Kasumi-1 (cell line): ENCODE measurements at places on chromosomes 12 and 14.

DNA sequence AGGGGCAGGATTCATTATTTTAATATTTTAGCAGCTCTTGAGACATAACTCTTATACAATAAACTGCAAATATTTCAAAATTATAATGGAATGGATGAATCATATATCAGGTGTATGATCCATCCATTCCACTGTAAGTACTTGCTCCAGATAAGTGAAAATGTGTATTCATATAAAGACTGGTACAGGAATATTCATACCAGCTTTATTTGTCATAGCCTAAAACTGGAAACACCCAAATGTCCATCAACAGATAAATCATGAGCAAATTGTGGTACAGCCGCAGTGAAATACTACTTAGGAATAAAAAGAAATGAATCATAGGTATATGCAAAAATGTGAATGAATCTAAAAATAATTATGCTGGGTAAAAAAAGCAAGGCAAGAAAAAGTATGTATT, 263.6 kb upstream of the SYT10 start:
- DNase-seq: no peak

GRCh38 chr14:87971010-87971409, 22.0 kb downstream of the GALC start:
- no peak for DNase-seq

DNA sequence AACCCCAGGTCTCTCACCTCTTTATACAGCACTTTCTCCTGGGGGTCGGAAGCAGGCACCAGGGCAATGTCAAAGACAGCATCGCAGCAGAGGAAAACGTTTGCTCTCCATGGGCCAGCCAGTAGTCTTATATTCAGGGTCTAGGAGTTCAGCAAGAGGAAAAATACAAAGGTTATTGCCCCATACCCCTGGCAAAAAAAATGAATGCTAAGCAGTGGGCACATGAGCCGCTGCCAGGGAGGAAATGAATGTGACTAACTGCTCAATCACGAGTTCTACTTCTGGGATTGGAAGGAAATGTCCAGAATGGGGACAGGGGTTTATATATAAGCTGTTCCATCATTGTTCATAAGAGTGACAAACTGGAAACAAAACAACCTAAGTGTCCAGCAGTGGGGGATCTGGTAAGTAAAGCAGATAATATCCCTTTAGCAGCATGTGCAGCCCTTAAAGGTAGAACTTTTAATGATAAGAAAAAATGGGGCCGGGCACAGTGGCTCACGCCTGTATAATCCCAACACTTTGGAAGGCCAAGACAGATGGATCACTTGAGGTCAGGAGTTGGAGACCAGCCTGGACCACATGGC, 53.8 kb downstream of the PHETA1 start:
- DNase-seq: peak; percentile 18

DNA sequence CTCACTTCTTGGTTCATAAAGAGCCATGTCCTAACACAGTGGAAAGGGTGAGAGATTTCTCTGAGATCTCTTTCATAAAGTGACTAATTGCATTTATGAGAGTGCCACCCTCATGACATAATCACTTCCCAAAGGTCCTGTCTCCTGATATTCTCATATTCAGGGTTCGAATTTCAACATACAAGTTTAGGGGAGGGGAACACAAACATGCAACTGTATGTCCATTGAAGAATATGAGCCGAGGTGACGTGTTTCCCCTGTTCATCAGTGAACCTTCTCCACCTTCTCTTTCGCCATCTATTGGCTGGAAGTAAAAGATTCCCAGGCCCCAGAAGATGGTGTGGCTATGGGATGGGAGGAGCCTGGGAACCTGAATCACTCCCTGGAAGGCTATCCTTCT, 354.2 kb upstream of the ATP2B1 start:
- DNase-seq: no peak

DNA sequence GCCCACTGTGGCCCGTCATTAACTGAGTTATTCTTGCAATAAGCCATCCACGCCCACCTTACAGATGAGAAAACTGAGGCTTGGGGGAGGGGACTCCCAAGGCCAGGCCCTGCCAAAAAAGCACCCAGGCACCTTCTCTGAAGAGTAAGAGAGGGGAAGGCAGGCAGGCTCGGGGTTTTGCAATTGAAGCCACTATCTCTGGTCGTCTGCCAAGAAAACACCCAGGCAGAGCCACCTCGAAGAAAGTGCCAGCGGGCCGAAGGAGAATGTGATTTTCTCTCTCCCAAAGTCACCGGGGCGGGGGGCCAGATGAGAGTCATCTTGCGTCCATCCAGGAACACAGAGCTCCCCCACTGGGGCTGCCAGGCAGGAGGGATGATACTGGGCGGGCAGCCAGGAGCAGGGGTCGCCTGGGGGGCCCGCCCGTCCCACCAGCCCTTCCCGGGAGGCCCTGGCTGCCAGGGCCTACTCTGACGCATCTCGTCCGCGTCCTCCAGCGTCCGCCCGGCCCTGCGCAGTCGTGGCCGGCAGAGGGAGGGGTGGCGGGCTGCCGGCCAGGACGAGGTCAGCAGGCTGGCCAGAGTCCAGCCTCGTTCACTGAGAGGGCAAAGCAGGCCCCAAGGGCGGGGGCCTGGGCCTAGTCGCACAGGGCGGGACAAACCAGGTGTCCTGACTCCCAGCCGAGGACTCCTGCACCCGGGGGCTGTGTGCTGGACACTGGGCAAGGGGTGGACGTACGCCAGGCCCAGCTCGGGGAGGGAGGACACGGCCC, 74.3 kb downstream of the RFLNA start:
- no peak for DNase-seq

DNA sequence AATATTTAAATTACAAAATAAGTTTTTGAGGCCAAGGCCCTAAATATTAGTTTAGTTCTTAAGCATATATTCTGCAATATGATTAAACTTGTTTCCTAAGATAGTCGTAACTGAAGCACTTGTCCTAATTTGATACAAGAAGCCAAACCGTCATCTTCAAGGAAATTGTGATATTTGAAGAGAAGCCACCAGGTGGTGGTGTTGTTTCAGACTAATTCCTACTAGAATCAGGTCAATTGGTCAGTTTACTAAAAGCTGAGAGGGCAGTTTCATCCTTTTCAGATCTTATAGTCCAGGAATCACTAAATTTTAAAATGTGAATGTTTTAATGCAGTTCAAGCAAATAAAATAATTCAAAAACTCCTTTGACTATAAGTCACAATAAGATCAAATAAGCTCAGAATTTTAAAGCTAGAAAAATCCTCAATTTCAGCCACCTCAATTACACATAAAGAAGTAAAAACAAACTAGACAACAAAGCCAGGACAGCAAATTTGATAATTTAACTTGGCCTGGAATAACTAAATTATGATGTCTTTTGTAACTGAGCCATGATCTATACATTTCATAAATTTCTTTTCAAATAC, 7.1 kb upstream of the ARL1 start:
- DNase-seq: peak; percentile 48

- DNase-seq: no peak
Observed at GRCh38 chr12:96425321-96425720, 25.1 kb upstream of the CDK17 start.

DNA sequence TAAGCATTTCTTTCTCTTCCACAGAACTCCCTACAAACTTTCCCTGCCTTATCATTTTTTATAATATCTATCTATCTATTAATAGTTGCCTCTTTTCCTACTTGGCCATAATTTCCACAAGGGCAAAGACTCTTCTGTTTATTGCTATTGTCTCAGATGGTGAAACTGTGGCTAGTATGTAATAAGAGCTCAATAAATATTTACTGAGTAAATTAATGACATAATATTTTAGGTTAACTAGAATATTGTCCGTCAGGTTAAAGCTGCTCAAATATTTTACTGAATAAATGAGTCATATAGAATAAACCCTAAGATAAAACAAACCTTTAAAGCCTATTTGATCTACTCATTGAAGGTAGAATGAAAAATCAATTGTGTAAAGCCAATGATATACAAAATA, 240.5 kb downstream of the PPFIA2 start:
- no peak for DNase-seq

DNA sequence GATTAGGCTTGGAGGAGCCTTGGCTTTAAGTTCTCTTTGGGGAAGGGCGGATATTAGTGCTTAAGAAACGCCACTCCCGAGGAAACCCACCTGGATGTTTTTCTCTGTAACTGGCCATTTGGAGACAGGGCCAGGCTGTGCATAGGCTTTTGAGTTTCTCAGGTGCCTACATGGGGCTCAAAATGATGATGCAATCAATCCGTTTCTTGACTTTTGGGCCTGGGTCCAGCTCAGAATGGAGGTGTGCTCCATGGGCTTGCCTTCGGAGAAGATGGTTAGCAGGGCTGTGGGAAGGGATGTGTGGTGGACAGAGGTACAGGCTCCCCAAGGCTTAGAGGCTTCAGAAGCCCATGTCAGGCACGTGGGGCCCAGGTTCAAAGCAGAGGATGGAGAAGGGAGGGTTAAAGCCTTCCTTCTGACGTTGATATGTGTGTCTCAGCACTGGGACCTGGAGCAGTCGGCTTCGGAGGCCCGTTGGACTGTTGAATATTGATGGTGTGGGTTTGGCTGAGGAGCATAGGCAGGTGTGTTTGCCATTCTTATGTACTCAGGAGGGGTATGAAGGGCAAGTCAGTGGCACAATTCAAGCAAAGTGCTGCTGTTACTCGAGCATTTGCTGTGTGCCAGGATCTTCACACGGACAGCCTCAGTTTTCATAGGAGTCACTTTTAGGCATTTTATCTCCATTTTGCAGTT, 82.8 kb downstream of the SLC25A47 start:
- DNase-seq: no peak

GRCh38 chr12:104416585-104416984, 40.2 kb upstream of the CHST11 start:
- no peak for DNase-seq

DNA sequence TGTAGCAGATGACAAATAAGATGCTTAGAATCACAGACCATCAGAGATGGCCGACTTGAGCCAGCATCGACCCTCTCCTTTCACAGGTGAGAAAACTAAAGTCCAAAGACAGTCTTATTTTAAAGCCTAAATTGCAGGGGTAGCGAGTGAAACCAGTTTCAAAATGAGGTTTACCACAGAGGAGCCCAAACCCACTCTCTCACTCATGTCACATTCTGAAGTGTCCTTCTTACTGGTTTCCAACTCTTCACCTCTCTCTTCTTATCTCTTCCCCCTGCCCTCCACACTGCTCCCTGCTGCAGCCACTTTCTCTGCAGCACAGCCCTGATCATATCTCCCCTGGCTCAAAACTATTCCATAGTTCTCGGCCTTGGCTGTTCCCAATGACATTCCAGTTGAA, 57.0 kb upstream of the NID2 start:
- DNase-seq: no peak

DNA sequence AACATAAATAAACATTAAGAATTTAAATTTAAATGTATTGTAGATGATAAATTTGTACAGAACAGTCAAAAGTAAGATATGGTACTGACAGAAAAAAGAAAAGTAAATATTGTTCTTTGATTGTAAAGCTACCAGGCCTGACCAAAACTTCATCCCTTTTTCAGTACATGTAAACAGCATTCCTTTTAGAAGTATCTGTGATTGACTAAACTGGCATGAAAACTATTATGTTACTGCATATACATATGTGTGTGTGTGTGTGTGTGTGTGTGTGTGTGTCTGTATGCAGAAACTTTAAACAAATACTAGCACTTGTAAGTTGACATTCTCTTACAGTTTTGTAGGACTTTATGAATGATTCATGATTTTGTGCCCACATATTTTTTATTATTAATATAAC, 270.9 kb downstream of the C12orf50 start:
- no peak for DNase-seq

DNA sequence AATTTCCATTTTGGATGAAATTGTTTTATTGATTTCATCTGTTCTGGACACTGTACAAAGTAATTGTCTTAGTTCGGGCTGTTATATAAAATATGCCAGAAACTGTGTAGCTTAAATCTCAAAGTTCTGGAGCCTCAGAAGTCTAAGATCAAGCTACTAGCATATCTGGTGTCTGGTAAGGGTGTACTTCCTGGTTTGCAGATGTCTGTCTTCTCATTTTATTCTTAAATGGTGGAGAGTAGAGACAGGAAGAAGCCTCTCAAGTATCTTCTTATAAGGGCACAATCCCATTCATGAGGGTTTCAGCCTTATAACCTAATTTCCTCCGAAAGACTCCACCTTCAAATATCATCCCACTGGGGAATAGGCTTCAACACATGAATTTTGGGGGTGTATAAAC, 51.3 kb downstream of the MON2 start:
- peak; percentile 54 for DNase-seq

- no peak for DNase-seq
Observed at GRCh38 chr12:53048033-53048779, 1.7 kb upstream of the TNS2 start.

DNA sequence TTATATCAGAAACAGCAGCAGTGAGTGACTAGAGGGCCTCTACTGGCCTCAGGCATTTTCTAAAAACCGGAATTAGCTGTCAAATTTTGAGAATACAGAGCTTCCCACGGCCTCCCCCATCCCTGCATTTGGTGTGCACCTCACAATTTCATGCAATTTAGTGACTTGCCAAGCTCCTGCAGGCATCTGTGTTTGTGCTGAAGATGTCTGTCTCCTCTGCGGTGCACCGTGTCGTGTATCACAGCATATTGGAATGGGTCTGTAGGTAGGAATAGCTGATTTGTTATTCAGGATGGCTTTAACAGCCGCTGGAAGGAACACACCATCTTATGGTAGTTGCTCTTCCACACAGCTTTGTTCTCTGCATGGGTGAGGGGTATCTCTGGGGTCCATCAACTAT, 140.3 kb downstream of the SSPN start:
- no peak for DNase-seq

GRCh38 chr12:131473741-131474709, 236.9 kb upstream of the SFSWAP start:
- DNase-seq: peak; percentile 9

- no peak for DNase-seq
Observed at GRCh38 chr12:58066296-58066695, 124.9 kb downstream of the ATP23 start.

DNA sequence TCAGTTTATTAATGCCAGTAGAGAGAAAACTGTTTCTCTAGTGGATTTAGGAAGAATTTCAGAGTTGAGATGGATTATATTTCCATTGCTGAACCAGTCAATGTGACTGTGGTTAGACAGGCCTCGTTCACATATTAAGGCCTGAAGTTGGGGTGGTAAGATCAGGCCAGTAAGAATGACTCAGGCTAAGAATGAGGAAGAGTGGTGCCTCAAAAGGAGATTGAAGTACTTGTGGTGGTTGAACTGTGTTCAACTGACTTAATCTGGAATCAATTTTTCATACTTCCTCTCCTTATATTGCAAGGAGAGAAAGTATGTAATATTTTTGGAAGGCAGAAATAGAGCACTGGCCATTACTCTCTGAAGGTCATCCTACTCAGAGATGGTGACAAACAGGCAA, 37.8 kb upstream of the ATF7IP start:
- DNase-seq: peak; percentile 58

- no peak for DNase-seq
Observed at GRCh38 chr14:68497011-68497410, 295.9 kb downstream of the ZFP36L1 start.

DNA sequence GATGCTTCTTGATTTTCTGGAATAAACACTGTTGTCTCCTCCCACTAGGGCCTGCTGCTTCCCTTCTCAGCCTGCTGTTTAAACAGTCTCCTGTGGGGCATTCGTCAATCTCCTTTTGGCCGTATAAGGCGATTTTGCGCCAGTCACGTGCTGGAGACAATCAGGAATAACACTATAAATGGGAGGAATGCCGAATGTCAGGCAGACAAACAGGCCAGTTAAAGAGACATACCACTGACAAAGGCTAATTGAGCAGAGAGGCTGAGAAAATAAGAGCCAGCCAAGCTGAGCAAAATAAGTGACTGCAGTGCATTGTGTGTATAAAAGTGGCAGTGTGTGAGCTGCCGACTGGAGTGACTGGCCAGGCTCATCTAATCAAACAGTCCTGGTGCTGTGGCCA, 23.3 kb downstream of the DMAC2L start:
- DNase-seq: peak; percentile 24
